ENCODE measurements at places on chromosomes 12 and 14.

- DNase-seq: peak; percentile 12
Observed at GRCh38 chr14:72416892-72417291, 477.0 kb downstream of the DPF3 start.

GRCh38 chr14:81591266-81591665 lies 57.6 kb upstream of the SEL1L start:
- DNase-seq: no peak

DNA sequence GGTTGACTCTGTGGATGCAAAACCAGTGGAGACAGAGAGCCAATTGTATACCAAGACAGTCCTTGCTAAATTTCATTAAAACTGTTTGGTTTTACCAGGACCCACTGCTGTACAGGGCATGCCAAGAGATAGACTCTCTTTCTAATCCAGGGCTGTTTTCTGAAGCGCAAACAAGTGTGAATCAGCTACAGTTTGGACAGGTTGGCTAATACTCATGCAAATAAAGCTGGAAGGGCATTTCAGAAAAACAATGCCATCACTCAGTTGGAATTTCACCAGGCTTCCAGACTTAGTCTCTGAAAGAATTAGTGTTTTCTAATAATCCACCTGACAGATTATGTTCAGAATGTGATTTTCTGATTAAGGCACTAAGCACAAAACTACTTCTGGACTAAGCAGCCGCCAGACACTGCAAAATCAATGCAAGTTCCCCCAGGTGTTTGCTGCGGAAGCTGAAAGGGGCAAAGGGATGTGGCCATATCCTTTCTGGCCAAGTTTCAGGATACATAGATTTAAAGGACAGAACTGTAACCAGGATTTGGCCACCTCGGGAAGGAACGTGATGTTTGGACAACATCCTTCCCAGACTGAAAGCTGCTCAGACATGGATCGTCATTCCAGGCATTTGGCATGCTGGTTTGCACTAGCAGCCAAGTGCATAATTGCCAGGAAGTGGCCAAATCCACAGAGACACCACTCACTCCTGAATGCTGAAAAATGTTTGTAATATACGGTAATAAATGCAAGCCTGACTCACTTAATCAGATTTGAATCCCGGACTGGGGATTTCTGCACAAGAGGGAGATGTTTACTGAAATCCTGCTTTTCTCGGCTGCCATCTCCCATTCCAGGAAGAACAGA lies 32.0 kb upstream of the CDKN3 start:
- DNase-seq: no peak

DNA sequence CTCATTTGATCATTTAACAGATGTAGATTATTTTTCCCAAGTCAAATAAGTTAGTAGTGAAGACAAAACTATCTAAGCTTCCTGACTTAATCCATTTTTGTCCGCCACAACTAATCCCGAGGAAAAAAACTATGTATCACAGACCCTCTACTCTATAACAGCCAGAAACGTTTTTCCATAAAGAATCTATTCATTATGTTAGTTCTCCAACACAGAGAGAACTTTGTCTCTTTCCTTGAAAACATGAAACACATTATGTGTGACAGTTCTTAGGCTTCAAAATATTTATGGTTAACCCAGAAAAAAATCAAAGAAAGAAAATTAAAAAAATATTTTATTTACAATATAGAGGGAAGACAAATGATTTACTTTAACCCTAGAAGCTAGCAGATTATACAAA lies 100.1 kb downstream of the PLEKHG7 start:
- no peak for DNase-seq

DNA sequence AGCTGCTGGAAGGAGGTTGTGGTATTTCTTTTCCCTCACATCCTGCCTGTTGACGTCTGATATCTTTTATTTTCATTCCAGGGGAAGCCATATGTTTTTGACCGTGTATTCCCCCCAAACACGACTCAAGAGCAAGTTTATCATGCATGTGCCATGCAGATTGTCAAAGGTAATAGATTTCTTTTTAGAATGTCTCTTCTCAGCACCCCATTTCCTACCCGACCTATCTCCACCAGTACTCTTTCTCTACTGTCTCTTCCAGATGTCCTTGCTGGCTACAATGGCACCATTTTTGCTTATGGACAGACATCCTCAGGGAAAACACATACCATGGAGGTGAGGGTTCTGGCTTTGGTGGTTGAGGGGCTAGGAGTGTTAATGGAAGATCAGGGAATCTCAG lies 13.5 kb downstream of the KIF5A start:
- DNase-seq: no peak

Data from NCI-H2171 treated with DMSO at 0.1 percent for 48 hours (cell line).